Amniotic epithelial cell (primary cell): ENCODE measurements at places on chromosomes 6 and 20.

DNA sequence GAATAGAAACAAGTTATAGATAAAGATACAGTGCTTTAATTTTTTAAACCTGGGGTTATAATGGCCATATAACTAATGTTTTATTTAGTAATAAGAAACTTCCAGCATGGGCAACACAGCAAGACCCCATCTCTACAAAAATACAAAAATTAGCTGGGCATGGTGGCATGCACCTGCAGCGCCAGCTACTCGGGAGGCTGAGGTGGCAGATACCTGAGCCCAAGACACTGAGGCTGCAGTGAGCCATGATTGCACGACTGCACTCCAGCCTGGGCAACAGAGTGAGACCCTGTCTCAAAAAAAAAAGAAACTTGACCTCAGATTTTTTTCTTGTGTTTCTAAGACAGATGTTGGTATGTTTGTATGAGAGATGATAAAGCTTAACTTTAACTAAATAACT is 22.9 kb downstream of the EEF1A1 start:
- DNase-seq: no peak

GRCh38 chr6:1295420-1295819 is 16.5 kb upstream of the FOXQ1 start:
- DNase-seq: no peak

GRCh38 chr6:79450984-79451383 is 86.2 kb downstream of the LCA5 start:
- DNase-seq: no peak

- DNase-seq: no peak
Measured at GRCh38 chr6:166364456-166364855, 18.3 kb downstream of the MPC1 start.

- no peak for DNase-seq
Measured at GRCh38 chr20:1912053-1912452, 16.8 kb downstream of the SIRPA start.

DNA sequence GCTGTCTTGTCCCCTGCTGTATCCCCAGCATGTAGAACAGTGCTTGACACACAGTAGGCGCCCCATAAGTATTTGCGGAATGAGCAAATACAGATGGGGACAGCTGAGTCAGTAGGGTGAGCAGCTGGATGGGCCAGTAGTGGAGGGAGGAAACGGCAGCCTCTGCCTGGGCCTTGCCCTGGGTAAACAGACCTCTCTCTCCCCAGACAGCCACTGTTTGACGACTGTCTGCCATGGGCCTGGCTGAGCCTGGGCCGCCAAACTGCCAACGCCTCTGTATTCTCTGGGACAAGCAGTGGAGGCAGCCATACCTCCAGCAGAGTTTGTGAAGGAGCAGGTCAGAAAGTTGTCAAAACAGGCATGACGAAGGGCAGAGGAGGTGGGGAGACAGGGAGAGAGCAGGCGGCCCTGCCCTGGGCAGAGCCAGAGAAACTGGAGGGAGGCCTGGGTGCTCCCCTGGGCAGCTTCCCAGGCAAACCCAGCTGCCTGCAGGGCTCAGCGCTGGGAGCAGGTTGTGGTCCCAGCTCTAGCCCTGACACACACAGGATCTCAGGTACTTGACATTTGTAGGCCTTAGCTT is 15.2 kb downstream of the HNF4A start:
- DNase-seq: no peak

DNA sequence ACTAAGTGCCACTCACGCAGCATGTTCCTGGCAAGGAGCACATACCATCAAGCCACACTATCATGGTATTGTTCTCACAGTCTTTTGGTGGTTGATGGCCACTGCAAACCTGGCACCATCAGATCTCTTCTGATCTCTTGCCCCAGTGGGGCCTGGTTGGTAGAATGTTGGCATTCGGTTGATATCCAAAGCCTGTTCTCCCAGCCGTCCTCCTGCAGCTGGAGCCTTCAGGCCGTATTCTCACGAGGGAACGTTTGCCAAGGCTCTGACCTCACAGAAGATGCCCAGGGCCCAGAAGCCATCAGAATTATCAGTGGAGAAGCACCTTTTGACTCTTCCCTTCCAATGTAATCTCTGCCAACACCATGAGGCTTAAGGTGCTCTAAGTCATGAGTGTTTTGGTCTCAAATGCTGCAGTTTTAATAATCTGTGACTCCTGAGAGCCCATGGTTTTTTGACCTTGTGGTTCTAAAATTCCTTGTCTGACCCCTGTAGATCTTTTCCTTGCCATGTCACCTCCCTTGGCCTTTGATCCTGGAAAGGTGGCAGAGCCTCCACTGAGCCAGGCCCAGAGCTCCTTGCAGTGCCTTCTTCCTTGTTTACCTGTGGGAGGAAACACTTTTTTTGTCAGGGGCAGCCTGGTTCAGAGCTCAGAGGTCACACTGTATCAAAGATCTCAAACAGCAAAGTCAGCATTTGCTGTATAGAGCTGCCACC is 27.8 kb downstream of the POFUT1 start:
- no peak for DNase-seq

DNA sequence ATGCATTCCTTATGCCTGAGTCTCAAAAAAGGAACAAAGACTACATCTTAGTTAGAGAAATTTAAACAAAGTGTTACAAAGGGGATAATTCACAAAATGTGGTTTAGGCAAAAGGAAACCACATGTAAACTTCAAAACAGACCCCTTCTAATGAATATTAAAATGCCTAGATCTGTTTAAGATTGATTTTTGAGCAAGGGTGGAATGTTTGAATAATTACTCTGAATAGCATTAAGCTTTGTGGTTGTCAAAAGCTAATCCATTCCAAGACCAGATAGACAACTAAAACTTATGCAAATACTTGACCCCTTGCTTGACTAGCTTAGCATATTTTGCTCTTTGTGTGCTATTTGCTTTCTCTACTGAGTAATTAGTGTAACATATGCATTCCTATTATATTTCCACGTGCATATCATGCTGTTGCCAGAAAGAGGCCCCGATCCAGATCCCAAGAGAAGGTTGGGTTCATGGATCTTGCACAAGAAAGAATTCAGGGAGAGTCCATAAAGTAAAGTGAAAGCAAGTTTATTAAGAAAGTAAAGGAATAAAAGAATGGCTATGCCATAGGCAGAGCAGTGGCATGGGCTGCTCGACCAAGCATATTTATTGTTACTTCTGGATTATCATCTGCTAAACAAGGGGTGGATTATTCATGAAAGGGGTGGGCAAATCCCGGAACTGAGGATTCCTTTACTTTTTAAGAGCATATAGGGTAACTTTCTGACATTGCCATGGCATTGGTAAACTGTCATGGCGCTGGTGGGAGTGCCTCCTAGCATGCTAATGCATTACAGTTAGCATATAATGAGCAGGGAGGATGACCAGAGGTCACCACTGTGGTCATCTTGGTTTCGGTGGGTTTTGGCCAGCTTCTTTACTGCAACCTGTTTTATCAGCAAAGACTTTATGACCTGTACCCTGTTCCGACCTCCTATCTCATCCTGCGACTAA is 1193.4 kb upstream of the EYS start:
- no peak for DNase-seq

DNA sequence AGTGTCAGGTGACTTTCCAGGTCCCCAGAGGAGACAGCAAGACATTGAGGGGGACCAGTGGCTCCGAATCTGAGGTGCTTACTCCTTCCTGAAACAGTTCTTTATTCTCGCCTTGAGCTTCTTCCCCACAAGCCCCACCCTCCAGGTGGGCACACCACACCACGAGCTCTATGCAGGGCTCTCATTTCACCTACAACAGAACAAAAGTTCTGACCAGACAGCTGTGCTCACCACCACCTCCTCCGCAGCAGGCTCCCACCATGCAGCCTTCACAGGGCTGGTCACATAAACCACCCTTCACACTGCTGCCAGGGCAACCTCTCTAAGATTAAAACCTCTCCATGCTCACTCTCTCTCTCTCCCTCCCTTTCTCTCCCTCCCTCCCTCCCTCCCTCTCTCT is 384.5 kb upstream of the ARID1B start:
- DNase-seq: no peak

- DNase-seq: no peak
Measured at GRCh38 chr6:144607998-144608735, 323.0 kb downstream of the UTRN start.

- peak; percentile 98 for DNase-seq
Measured at GRCh38 chr6:106163966-106164877, 78.1 kb downstream of the PRDM1 start.

GRCh38 chr6:125789167-125789566 is 1.6 kb upstream of the NCOA7 start:
- no peak for DNase-seq

DNA sequence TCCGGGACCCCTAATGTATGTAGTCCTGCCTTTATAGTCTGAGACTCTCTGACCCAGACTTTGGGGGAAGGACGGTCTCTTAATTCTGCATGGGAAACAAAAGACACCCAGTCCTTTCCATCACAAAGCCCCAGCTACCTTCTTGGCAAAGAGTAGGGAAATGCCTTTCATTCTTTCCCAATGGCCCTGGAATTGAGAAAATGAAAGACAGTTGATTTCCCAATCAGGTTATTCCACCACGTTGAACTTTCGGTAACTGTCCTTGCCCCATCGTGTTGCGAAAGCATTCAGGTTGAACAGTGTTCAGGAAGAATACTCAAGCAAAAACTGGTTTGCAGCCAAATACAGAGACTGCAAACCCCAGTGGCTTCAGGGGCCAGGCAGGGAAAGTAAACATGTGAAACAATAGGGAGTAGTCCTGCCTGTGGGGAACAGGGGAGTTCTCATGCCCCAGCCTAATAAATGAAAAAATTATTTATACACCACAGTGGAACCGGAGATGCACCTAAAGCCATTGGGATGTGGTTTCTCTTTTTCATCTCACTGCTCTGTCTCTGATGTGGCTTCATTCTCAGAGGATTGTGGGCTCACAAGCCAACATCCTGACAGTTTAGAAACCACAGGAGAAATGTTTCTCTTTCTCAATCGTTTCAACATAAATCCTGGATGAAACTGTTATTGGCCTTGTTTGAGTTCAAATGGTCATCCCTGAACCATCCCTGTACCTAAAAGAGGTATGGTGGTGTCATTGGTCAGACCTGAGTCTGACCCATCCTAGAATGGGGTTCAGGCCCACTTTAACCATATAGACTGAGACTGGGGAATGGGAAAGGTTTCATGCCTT is 44.2 kb upstream of the SLC9A8 start:
- peak; percentile 99 for DNase-seq

DNA sequence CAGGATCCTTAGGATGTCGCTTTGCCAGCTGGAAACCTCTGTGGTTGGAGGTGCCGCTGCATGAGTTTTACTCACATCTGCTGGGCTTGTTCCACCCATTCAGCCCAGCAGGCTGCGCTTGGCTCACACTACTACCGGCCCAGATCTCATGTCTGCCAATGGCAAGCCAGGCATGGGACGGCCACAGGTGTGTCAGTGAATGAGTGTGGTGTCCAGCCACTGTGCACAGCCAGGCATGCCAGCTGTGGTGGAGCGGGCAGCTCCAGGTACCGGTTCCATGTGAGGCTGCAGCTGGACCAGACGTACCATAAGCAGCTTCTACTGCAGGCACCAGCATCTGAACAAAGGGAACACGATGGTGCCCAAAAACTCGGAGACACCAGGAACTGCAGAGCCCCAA is 33.1 kb upstream of the ASF1A start:
- DNase-seq: no peak

DNA sequence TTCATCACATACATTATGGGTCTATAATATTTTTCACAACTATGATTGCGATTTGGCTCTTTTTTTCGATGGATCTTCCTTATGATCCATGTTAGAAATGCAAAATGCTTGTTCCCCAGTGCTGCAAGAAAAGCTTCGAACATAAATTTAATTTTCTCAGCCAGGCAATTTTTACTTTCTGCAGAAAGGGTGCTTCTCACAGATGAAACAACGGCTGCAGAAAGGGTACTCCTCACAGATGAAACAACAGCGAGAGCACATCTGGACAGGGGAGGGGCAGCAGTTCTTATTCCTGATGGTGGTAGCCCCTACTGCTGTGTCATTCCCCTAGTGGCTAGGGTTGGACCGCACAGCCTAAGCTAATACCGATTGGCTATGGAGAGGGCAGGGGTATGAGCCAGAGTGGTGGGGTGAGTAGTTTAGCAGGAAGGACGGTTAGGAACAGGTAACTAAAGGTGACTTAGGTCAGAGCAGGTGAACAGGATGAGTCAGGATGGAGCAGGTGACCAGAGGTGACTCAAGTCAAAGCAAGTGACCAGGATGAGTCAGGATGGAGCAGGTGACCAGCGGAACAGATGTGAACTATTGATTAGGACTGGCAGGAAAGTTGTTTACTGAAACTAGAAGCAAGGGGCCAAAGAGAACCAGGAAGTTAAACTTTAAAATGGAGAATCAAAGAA is 13.4 kb upstream of the TREML4 start:
- no peak for DNase-seq

DNA sequence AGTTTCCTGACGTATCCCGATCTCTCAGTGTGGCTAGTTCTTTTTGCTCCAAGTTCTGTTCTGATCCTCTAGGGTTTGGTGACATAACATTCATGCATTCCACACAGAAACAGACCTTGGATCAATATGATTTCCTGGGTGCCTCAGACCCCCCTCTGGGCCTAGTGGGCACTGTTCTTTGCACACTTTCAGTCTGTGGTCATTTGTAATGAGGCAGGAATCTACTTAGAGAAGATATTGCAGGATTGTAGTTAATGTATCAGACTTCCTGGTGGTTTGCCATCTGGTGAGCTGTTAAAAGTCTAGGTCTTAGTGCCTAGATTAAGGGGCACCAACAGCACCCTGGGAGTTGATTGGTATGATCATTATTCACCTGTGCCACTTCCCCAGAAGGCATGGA is 7.5 kb downstream of the BEND6 start:
- DNase-seq: no peak

- DNase-seq: no peak
Measured at GRCh38 chr6:25968769-25969168, 6.2 kb downstream of the TRIM38 start.

GRCh38 chr6:118968416-118968815 is 33.5 kb upstream of the MCM9 start:
- DNase-seq: peak; percentile 50

DNA sequence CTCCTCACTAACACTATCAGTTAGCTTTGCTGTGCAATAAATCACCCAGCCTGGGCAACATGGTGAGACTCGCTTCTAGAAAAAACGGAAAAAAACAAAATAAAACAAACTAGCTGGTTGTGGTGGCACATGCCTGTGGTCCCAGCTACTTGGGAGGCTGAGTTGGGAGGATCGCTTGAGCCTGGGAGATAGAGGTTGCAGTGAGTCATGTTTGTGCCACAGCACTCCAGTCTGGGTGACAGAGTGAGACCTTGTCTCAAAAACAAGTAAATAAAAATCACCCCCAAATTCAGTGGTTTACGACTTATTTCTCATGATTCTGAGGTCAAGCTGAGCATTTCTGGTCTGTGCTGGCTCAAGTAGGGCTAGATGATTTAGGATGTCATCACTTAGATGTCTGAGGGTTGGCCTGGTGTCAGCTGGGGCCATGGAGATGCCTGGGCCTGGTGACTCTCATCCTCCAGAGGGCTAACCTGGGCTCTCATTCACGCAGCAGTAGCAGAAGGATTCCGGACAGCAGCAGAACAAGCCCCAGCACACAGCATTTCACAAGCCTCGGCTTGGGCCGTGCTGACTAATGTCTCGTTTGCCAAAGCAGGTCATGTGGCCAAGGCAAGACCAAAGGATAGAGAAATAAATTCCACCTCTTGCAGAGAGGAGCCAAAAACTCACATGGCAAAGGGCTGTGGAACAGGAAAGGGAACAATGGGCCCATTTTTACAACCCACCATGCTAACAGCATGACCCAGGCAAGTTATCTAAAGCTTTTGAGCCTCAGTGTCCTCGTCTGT is 32.5 kb downstream of the MGME1 start:
- peak; percentile 93 for DNase-seq

GRCh38 chr20:53621482-53622246 is 28.0 kb upstream of the ZNF217 start:
- peak; percentile 91 for DNase-seq

GRCh38 chr6:87705070-87705691 is 3.1 kb upstream of the AKIRIN2 start:
- DNase-seq: peak; percentile 37

GRCh38 chr20:34315236-34315635 is 12.1 kb upstream of the AHCY start:
- DNase-seq: no peak
